ENCODE measurements at places on chromosomes 1 and 21.

DNA sequence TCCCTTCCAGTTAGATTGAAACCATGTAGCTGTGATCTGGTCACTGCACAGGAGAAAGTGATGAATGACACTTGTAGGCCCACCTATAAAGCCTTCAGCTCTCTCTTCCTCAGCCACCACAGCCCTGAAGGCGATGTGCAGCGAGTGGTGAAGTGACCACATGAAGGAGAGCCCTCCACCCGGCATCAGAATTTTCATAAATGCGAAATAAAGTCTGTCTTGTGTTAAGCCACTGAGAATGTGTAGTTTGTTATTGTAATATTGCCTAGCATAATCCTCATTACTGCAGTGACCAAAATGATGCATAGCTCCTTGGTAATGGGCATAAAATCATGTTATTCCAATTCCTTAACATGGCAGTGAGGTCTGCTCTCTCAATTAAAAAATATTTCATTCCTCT, 122.1 kb upstream of the LYPLAL1 start:
- no peak for DNase-seq

DNA sequence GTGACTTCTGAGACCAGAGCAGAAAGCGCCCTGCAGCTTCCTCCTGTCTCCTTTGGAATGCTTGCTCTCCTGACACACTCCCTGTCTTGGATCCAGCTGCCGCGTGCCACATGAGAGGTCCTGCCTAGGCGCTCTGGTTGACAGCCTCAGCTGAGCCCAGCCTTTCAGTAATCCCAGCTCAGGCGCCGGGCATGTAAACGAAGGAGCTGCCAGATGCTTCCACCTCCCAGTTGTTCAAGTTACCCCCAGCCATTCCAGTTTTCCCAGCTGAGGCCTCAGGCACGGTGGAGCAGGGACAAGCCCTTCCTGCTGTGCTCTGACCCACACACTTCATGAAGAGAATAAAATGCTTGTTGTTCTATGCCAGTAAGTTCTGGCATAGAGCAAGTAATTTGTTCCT, 14.3 kb upstream of the CD34 start:
- no peak for DNase-seq

DNA sequence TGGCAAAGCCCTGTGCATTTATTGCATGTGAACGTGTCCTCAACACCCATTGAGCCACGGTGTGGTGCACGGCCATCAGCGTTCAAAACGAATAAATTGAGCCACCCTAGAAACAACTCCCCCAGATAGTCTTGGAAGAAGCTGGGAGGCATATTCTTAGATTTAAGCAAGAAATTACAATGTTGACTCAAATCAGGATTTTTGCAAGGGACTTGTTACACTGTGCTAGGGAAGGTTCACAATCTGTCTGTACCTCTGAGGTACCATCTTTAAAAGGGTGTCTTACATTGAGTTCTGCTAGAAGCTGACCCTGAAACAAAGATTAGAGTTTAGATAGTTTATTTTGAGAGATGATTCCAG, 16.2 kb downstream of the CD247 start:
- DNase-seq = no peak

DNA sequence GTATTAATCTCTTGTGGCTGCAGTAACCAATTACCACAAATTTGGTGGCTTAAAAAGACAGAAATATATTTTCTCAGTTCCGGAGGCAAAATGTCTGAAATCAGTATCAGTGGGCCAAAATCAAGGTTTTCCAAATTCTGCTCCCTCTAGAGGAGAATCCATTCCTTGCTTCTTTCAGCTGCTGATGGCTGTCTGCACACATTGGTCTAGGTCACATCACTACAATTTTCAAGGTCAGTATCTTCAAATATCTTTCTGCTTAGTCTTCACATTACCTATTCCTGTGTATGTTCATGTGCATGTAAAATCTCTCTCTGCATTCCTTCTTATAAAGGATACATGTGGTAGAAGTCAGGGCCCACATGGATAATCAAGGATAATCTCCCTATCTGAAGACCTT, 999.4 kb downstream of the KCNT2 start:
- no peak for DNase-seq
